ENCODE measurements at places on chromosomes 13 and 19.
A peak's percentile ranks its signal among the peaks of the same experiment; 100 is the strongest.

GRCh38 chr13:41488124-41488523 is 30.8 kb downstream of the RGCC start:
- DNase-seq = no peak

- no peak for DNase-seq
Observed at GRCh38 chr13:33355201-33355895, 69.8 kb upstream of the STARD13 start.

DNA sequence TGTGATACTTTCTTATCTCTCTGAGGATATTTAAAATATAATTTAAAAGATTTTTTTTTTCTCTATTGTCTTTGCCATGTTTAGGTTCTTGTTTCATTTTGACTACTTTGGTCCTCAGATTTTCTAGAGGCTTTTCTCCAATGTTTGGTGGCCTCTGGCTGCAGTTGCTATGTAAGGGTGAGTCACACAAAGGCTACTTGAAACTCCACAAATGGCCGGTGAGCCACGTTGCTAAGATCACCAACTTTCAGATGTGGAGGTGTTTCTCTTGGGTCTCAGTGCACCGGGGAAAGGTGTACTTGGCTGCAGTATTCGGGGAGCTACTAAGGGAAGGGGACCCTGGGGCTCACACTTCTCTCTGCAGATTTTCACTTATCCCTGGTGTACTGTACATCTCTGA is 248.1 kb downstream of the HS6ST3 start:
- no peak for DNase-seq

GRCh38 chr19:47156861-47157430 is 26.3 kb downstream of the SAE1 start:
- DNase-seq = peak; percentile 32

GRCh38 chr19:55536366-55536765 is 567 bp downstream of the SBK2 start:
- DNase-seq = no peak

- DNase-seq = no peak
Observed at GRCh38 chr19:1265615-1266128, 3.5 kb upstream of the CIRBP start.

DNA sequence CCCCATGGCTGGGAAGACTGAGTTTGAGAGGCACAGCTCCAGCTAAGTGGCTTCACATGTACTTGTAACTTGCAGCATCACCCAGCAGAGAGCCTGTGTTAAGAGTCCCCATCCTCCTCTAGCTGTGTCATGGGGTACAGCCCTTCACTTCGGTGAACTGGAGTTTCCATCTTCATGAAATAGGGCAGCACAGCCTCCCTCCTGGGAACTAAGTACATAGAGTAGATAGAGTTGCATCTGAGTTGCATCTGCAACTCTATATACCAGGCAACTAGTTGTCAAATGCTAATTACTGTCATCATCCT is 1.2 kb downstream of the PRDX2 start:
- no peak for DNase-seq

DNA sequence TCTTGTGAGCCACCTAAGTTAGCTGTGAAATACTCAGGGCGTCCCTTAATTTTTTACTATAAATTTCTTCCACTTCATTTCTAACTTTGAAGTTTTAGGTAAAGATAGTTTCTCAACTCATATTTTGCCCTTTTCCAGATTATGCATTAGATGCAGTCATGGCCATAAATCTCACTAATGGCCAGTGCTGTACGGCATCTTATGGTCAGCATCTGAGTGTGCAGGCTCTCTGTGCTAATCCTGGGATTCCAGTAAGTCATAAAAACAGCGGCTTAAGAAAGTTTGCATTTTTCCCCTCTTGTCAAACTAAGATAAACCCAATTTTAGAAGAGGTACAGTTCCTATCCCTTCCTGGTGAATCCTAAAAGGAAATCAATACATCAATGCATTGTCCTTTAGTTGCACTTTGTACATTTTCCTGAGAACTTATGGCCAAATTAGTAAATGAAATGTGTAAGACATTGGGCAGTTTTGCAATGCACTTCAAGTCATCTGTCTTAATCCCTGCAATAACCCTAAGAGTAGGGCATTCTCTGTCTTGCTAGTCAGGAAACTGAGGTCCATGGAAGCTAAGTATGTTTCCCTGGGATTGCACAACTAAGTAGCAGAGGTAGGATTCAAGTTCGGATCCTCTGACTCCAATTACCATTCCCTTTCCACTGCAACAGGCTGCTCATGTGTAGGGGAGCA is 146.2 kb downstream of the DCT start:
- DNase-seq = no peak

DNA sequence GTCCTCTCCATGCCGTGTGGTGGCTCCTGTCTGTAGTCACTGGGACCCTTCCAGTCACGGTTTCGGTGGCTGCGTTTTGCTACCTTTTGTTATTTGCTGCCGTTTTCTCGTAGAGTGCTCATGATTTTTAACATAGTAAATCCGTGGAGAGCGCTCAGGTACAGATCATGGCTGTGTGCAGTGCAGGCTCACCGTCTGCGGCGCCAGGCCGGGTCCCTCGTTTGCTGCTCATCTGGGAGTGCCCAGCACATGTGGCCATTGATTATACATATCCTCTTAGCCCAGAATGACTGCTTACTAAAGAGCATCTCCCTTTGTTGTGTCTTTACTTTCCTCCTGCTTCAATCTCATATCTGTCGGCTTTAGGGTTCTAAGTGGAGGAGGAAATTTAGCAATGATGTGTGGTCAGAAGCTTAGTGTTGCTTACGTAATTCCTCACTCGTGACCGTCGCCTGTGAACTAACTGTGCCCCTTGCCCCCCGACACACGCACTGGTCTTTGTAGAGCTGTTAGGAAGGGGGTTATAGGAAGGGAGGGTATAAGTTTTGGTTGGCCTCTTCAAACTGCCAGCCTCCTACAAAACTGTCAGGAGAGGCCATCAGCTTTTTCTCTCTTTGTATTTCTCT is 31.8 kb downstream of the TFDP1 start:
- DNase-seq = no peak

- DNase-seq = no peak
Observed at GRCh38 chr13:113063091-113063491, 42.5 kb upstream of the F7 start.

GRCh38 chr13:105543742-105544141 is 991.7 kb downstream of the EFNB2 start:
- DNase-seq = no peak

GRCh38 chr13:41040584-41041334 is 20.6 kb upstream of the WBP4 start:
- DNase-seq = no peak

DNA sequence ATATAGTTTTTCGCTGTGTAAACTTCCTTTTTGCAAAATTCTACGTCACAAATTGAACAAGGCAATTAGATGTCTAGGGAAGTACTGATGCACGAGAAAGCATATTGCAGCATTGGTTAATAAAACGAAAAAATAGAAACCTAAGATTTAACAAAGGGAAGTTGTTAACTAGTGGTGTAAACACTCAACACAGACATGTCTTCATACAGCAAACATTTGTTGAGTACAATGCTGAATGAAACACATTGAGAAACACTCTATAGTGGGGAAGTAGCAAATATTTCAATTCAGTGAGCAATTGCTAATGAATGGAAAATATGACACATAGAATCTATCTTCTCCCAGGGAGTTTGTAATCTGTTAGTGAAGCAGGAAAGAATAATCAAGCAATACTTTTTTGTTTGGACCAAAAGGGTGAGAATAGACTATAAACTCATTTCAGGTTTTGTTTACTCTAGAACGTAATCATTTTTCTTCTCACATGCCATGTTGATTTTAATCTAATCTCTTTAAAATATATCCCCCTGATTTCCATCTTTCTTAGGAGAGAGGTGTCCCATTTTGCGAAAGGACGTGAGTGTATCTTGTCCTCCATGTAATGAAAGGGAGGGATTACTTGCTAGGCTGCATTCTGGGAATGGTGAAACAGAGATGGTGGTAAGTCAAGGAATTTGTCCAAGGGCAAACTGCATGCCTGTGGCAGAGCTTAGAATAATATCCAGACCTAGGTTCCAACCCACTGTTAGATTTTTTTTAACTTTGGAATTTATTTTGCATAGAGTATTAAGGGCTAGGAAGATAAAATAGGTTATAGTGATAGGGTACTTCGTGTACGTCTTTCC is 1.7 kb upstream of the ANKRD10 start:
- no peak for DNase-seq

DNA sequence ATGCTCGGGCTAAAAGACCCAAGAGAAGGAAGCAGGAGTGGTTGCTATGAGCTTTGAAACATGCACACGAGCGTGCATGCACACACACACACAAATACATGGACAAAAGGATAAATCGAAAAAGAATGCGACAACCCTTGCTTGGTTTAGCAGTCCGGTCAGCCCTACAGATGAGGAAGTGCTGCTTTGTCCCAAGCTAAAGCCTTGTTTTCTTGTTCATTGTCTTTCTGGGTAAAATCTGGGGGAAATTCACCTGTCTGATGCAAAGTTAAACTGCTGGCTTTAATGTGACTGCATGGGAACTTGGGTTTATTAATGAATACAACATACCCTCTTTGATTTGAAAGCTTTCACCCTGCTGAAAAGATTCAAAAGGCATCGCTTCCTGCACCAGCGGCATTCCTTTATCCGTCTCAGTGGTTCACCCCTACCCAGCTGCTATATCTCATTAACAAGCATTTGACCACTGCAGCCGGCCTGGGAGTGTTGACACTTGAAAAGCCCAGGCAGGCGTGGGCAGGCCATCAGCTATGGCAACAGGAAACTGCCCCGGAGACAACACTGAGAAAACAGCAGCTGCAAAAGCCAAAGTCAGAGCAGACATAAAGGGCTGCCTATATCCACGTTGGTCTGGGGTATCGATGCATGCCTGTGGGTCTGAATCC is 301.7 kb downstream of the NDFIP2 start:
- no peak for DNase-seq

DNA sequence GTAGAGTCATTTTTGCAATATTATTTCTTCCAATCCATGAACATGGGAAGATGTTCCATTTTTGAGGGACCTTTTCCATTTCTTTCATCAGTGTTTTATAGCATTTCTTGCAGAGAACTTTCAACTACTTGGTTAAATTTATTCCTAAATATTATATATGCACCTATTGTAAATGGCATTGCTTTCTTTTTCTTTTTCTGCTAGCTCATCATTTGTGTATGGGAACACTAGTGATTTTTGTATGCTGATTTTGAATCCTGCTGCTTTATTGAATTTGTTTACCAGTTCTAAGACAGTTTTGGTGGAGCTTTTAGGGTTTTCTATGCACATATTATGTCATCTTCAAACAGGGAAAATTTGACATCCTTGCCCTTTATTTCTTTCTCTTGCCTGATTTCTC is 7.2 kb upstream of the CYP4F2 start:
- DNase-seq = no peak

DNA sequence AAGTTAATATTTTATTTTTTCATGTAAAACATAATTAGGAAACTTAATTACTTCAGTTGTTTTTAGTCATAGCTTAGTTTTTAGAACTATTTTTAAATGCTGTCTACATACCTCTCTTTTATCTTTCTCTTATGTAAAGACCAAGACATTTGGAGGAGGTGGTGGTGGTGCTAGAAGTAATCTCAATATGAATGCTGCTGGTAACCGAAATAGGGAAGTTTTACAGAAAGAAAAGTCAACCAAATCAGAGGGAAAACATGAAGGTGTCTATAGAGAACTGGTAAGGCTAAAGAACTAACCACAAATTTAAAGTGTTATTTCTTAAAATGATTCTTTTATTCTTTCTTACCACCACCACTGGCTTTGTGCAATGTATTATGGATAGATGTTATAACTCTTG is 97.3 kb downstream of the TDRD3 start:
- DNase-seq = no peak

GRCh38 chr19:2777952-2778683 is 5.0 kb downstream of the SGTA start:
- no peak for DNase-seq

- no peak for DNase-seq
Observed at GRCh38 chr13:48859272-48860105, 116.2 kb upstream of the FNDC3A start.

- DNase-seq = no peak
Observed at GRCh38 chr13:112870051-112870331, 99.0 kb upstream of the MCF2L start.

GRCh38 chr19:15422296-15423075 is 3.7 kb upstream of the AKAP8L start:
- DNase-seq = no peak

DNA sequence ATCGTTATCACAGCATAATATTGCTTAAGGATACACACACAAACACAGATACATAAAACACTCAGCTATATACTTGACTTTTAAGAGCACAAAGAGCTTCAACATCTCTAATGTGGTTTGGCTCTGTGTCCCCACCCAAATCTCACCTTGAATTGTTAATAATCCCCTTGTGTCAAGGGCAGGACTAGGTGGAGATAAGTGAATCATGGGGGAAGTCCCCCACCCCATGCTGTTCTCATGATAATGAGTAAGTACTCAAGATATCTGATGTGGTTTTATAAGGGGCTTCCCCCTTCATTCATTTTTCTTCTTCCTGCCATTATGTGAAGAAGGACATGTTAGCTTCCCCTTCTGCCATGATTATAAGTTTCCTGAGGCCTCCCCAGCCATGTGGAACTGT is 481.4 kb downstream of the PCDH9 start:
- no peak for DNase-seq

GRCh38 chr19:27744926-27745768 is 1467.8 kb downstream of the UQCRFS1 start:
- no peak for DNase-seq

- no peak for DNase-seq
Observed at GRCh38 chr19:17817668-17818363, 3.5 kb downstream of the INSL3 start.

DNA sequence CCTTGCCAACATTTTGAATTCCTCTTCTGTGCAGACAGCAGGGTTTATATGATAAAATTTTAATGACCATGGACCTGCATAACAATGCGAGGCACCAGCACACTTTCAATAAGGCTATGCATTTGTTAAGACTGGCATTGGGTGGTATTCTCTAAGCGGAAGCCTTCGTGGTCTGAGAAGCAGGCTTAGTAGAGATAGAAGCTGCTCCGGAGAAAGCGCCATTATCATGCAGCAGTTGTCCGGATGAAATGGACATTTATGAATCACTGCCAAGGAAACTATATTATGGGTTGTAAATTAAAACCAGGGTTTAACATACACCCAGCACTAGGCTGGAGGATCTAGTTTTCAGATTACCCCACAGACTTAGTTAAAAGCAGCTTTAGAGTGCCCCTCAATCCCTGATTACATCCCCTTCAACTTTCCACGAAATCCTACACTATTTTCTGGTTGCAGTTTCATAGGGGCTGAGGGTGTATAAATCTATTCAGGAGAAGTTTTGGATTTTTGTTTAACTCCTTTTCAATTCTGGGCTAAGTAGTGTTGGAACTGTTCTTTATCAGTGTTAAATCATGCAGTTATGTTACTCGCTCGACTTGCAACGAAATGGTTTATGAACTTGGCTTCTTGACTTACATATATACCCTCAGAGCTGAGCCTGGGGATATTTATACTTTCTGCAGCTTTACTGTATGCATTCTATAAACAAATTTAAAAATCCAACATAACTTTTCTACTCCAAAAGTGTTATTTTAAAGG is 193.3 kb downstream of the PCDH9 start:
- no peak for DNase-seq

All from central memory CD4-positive, alpha-beta T cell (primary cell).